ENCODE measurements at places on chromosomes 5 and 9.

DNA sequence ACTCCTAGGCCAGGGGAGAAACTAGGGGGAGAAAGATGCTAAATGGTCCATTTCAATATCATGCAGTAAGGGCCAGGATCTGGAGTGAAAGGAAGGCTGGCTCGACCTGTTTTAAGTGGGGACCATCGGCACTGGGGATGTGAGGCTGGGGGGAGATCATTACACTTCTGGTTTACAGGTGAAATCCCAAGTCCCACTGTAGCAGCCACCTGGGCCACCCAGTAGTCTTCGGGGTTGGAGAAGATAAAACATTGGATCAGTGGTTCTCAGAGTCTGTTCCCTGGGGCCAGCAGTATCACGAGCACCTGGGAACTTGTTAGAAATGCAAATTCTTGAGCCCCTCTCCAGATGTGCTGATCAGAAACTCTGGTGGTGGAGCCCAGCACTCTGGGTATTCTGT is 111.3 kb upstream of the ALDH1B1 start:
- no peak for DNase-seq

- DNase-seq, result no peak
These were observed 116.2 kb downstream of the PRELID2 start for GRCh38 chr5:145718956-145719355.

GRCh38 chr9:99595796-99596195 is 225.9 kb upstream of the NR4A3 start:
- DNase-seq, result peak; percentile 17

DNA sequence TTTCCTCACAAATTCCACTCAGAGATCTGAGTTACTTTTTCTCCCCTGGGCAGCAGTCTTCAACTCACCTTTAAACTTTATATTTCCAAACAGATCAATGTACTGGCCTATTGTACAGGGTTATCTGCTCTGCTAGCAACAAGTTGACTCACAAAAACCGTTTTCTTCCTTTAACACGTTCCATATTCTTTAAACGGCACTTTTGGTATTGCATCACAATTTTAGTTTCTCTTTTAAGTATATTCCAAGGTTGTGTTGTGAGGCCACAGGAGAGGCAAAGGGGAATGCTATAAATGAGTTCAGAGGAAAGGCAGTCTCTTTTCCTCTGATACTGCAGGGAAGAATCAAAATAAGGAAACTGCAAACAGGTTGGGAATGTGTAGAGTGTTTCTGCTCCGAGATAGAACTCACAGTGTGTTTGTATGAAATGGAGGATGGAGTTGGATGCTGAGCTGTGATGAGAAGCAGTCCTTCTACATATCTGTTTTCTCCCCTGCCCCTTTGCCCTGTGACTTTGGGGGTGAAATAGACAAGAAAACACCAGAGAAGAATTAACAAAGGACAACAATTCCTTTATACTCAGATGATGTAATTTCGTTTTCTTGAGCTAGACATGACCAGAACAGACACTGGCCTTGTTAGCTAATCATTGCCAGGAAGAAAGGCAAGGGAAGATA is 9.9 kb upstream of the ALDOB start:
- DNase-seq, result no peak

- no peak for DNase-seq
These were observed 276.7 kb downstream of the AUH start for GRCh38 chr9:91084896-91085516.

DNA sequence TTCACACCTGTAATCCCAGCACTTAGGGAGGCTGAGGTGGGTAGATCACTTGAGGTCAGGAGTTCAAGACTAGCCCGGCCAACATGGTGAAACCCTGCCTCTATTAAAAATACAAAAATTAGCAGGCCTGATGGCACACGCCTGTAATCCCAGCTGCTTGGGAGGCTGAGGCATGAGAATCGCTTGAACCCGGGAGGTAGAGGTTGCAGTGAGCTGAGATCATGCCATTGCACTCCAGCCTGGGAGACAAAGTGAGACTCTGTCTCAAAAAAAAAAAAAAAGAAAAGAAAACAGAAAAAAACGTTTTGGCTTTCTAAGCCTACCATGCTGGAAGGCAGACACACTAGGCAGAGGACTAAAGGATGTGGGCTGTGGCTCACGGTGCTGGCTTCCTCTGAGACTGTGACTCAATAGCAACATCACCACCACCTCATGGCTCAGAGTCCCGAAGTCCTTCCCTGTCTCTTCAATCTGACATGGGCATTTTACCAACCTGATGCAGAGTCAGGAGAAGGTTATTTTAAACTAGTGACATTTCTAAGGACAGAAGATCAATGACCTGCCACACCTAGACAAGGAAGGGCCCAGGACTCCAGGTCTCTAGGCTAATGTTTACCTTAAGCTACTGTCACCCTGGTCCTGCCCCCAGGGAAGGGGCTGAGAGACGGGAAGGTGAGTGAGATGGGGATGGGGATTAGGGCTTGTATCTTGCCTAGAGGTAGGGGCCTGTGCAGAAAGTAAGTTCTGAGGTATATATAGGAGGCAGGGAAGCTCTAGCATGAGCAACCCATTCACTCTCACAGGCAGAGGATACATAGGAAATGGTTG is 3.7 kb downstream of the ECSCR start:
- DNase-seq, result peak; percentile 84

- no peak for DNase-seq
These were observed 143.9 kb upstream of the MOCS2 start for GRCh38 chr5:53253421-53253871.

DNA sequence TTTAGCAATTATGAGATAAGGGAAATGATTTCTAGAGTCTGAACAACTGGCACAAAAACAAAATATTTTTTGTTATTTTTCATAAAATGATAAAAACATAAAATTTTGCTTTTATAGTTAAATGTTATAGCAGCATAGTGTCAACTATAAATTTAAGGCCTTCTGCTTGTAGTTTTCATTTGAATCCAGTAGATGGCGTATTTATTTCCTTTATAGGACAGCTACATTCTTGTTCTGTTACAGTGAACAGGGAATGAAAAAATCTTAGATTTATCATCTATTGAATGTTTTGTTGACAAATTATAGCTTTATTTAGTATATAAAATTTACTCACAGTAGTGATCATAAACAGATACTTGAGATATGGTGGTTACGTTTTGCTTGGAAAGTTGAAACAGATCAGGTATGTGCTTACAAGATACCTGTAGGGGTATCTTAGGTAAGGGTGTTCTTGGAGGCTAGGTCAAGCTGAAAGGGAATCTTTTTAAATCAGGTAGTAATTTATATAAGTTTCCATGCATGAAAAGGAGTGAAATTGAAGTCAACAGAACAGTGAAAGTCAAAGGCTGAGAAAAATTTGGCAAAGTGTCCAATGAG is 239.3 kb upstream of the GRIN3A start:
- DNase-seq, result peak; percentile 25

- DNase-seq, result no peak
These were observed 19.4 kb upstream of the NOTCH1 start for GRCh38 chr9:136565086-136565714.

- DNase-seq, result no peak
These were observed 1.7 kb upstream of the ACO1 start for GRCh38 chr9:32382565-32383320.

DNA sequence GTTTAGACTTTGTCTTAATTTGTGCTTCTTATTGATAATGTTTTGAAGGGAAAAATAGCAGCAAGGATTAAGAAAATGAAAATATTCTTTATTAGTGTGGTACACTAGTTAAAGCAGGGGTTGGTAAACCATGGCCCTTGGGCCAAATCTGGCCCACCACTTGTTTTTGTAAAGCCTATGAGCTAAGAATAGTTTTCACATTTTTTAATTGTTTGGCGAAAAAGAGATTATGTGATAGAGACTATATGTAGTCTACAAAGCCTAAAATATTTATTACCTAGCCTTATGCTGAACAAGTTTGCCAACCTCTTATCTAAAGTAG is 57.2 kb downstream of the KCNN2 start:
- no peak for DNase-seq
